ENCODE measurements at places on chromosomes 2 and 18.

DNA sequence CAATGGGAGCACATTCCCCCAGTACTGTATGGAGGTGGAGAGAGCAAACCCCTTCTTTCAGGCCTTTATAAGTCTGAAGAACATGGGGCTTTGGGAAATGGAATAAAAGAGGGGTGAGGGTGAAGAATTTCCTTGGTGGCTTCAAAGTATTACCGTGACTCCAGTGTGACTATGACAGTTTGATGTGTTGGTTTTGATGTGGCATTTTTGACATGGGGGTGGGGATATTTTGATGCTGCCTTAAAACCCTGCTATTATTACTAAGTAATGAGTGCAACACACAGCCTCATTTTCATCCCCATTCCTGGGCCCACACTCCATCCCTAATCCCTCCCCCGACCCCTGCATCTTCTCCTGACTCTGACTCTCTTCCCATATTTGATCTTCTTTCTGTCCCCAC, 23.6 kb downstream of the QPCT start:
- no peak for DNase-seq

DNA sequence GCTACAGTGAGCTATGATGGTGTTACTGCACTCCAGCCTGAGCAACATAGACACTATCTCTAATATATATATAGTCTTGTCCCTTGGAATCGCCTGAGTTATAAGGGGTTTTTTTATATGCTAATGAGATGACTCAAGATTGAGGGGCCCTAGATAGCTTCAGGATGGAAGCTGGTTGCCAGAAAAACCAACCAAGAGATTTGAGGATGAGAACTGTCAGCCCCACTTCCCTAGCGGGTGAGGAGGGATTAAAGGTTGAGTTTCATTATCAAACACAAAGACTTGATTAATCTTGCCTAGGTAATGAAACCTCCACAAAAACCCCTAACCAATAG, 12.6 kb upstream of the GALM start:
- DNase-seq, result no peak

DNA sequence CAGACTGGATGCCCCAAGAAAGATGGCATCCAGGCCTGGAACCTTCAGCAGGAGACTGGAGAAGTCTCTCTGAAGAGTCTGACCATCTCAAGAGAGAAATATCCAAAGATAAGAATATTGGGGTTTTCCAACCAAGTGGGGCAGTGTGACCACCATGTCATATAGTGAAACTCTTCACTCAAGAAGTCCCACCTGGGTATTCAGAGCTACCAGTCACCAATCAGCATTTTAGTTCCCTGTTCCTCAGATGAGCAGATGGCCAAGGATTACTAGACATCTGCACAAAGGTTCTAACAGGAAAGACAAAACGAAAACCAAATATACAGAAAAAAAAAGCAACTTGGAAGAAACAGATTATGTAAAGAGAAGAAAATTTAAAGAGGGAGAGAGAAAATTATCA, 38.5 kb upstream of the CXCR4 start:
- DNase-seq, result no peak

GRCh38 chr2:143623231-143623908, 494.2 kb downstream of the ARHGAP15 start:
- no peak for DNase-seq

DNA sequence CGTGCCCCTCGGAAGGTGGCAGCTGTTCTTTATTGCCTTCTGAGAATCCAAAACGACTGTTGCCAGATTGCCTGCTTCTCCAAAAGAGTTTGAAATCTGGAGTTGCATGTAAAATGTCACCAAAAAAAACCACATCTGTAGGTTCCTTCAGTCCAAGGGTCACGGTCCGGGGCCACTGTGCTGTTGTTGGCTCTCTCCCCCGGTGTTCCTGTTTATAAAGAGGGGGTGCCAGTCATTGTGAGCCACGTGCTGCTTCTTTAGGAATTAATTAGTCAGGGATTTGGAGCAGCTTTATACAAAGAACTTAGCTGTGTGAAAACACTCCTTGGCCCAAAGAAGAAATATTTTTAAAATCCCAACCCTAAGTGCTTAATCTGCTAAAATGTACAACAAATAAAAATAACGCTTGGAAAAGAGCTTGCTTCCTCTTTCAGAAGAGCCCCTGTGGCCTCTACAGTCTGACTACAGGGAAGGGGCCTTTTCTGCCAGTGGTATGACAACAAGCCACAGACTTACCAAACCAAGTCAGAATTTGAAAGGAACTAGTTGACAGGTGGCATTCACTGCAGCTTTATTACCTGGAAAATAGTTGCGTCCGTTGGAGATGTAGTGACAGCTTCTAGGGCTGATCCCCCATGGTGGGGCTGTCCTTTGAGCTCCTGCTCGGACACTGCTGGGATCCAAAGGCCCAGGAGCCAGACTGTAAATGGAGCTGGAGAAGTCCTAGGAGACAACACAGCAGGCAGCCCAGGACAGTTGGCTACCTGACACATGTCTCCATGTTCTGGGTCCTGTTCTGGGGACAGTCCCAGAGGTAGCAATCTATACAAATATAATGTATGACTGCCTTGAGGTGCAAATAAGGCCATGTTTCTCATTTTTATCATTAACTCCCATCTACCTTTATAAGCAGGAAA, 84.5 kb upstream of the SLC1A4 start:
- DNase-seq, result no peak

GRCh38 chr18:79797518-79798345, at the start of gene KCNG2:
KCNG2 (plus strand) TSS chr18:79797938; CDS start chr18:79863668, 65,730 bp downstream.
- DNase-seq, result no peak

DNA sequence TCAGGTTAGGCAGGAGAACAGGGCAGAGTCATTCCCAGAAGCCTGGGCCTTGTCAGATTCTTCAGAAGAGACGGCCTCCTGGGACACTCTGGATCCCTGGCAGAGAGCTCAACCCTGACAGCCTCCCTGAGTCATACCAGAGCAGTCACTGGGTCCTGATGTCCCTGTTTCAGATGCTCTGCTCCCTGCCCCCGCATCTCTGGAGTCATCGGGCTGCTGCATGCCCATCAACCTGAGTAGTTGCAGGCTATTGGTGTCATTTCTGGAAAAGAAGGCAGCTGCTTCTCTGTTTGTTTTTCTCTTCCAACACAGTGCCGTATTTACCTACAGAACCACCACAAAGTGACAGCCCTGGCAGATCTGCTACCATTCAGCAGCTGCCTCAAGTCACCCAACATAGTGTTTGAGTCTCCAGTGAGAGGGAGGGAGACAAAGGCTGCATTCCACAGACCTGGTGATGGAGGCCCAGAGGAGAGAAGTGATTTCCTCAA, 145.1 kb downstream of the B3GNT2 start:
- DNase-seq, result peak; percentile 27

- no peak for DNase-seq
Observed at GRCh38 chr18:61475931-61476330, 142.7 kb downstream of the CDH20 start.

DNA sequence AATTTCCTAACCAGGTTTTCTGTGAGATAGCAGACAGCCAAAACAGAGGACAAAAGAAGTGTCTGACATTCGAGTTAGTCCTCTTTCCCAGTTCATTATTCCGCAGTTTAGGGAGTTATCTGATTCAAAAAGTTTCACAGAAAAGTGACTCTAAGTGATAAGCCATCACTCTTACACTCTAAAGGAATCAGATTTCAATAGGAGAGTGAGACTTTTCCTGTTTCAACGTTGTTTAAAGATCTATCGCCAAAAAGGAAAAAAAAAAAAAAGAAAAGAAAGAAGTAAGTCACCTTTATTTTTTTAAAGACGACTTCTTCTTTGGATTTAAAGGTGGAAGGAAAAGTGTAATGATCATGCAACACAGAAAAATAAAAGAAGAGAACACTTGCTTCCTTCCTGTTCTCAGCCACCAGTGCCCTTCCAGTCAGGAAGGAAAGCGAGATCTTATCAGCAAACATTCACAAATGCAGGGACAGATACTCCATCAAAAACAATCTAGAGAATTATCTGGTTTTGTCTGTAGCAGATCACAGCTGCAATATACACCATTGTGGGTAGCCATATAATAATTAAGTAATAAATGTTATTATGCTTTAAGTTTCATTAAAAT, 49.8 kb downstream of the TFPI start:
- no peak for DNase-seq

DNA sequence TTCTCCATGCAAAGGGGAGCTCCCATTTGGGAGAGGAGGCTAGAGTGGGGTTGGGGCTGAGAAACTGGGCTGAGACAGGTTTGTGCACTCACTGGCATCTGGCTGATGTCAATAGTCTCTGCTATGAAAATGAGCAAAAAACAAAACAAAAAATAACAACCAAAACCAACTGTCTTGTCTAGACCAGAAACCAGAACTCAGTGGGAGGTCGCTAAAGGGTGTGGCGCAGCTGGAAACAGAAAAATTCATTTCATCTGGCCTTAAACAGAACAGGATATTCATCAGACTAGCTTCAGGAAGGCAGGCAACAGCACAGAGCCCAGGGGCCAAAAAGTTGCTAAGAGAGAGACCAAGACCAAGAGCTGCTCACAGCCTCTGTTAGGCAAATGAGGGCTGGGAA, 126.1 kb downstream of the THNSL2 start:
- no peak for DNase-seq

DNA sequence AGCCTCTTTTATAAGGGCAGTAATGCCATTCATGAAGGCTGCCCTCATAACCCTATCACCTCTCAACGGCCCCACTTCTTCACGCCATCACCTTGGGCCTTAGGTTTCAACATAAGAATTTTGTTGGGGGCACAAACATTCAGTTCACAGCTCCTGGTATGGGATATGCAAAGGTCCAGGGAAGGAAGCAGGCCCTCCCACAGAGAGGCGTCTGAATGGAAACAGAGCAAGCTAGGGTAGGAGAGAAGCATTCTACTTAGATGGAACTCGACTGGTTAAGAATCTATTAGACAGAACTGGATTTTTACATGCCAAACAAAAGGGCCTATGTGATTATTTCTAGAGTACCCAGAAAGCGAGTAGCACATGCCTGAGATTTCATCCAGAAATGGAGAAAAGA, 42.8 kb downstream of the PROKR1 start:
- DNase-seq, result no peak

DNA sequence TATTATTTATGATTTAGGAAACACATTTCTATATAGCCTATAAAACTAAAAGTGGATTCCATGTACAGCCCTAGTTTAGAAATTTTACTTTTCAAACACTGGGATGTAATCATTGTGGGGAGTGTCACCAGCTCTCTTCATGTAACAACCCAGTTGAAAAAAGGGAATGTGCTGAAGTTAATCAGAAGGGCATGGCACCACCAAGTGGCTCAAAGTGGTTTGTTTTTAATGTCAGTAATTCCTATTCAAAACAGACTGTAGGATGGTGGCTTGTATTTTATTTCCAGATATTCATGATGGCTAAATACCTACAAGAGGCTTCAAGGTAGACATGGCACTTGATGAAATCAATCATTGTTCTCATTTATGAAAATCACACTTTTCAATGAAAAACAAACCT, 58.1 kb upstream of the TMEM182 start:
- peak; percentile 37 for DNase-seq

- peak; percentile 93 for DNase-seq
Observed at GRCh38 chr2:200405599-200406298, 99.3 kb downstream of the SPATS2L start.

DNA sequence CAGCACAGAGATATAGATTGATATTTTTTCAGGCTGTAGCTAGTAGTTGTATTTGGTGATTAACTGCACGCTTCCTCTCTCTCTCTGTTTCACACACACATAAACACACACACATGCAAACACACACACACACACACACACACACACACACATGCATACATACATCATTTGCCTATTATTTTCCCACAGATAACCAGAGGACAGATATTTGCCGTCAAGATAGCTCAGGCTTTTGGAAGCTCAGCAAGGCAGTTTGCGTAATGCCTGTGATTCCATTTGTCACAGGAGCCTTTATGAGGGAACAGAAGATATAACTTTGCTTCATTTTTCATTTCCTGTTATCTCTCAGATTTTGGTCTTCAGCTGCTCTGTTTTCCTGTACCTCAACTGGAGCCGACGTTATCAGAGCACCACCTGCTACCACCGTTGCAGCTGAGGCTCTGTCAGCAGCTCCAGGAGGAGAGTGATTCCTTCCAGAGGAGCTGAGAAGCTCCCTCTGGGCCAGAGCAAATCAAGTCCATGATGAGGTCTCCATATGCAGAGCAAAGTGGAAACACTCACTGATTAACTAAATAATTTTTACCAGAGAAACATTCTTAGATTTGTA, 341.9 kb upstream of the PIK3C3 start:
- no peak for DNase-seq

DNA sequence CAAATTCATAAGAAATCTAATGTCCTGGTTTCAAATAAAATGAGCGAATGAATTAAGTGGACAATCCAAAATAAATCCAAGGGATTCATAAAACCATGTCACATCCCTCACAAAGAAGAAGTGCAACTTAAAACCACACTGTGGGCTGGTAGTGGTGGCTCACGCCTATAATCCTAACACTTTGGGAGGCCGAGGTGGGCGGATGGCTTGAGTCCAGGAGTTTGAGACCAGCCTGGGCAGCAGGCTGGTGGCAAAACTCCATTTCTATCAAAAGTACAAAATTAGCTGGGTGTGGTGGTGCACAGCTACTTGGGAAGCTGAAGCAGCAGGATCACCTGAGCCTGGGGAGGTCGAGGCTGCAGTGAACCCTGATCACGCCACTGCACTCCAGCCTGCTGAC, 25.4 kb downstream of the FAM98A start:
- DNase-seq, result no peak

GRCh38 chr2:198144660-198145059, 340.3 kb downstream of the PLCL1 start:
- no peak for DNase-seq

DNA sequence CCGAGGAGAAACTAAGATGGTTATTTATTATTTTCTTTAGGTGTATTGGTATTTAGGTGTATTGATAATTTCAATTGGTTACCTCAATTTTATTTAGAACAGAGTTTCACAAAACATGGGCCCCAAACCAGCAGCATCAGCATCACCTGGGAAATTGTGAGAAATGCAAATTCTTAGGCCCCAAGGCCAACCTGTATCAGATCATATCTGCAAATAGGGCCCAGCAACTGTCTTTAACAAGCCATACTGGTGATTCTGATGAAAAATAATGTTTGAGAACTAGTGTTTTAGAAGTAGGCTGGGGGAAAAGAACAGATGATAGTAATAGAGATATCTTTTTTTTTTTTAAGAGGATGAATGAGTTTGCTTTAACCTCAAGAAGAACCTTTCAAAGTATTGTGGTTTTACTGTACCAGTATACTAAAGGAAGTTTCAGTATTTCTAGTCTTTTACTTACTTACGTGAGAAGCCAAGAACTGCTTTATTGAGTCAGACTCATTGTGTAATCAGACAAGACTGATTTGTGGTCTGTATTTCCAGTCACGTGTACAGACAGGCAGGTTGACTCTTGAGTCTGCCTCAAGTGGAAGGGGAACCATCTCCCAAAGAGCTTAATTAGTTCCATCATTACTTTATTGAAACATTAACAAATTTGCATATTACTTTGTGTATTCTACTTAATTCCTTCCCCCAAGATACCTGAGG, 60.4 kb upstream of the GAREM1 start:
- DNase-seq, result no peak

GRCh38 chr2:68994864-68995263, 18.1 kb upstream of the ANTXR1 start:
- no peak for DNase-seq

Data from ACHN (cell line).